Muscle of leg (tissue), 16 donors: ENCODE measurements at places on chromosomes 16 and 17.
A peak's percentile ranks its signal among the peaks of the same experiment; 100 is the strongest.

- no peak for DNase-seq
These were observed 18.2 kb upstream of the KRT20 start for GRCh38 chr17:40903129-40903847.

DNA sequence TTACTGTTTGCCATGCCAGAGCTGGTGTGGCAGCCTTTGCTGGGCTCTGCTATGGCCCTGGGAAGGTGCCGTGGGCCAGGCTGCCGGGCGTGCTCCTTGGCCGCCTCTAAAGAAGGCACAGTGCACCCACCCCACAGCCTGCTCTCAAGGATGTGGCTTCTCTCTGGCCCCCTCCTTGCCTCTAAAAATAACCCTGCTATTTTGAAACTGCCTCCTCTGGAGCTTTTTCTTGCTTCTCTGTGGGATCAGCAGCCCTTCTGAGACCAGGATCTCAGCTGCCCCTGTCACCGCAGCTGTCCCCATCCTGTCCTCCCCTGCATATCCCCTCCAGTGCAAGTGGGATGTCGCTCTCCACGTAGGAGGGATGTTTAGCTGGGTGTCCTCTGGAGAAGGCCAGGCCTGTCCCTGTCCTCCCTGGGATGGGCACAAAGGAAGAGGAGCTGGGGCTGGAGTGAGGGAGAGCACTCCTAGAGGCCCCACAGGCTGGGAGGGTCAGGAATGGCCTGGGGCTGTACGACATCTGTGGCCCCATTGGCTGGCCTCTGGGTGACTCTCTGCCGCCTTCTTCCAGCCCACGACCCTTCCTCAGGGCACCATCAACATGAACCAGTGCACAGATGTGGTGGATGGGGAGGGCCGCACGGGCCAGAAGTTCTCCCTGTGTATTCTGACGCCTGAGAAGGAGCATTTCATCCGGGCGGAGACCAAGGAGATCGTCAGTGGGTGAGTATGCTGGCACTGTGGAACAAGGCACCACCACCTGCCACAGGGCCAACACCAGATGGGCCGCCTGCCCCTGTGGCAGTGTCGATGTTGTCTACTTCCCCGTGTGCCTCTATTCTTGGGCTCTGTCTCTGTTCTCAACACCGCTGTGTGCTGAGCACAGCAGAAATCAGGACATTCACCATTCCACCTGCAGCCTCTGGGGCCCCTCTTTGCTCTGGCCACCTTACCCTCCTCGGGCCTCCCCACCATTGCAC lies 79.7 kb downstream of the PLD6 start:
- no peak for DNase-seq

GRCh38 chr17:43741636-43742035 lies 17.0 kb downstream of the SOST start:
- no peak for DNase-seq

GRCh38 chr16:3793161-3793576 lies 75.8 kb upstream of the TRAP1 start:
- peak; percentile 25 for DNase-seq

GRCh38 chr16:26970292-26970691 lies 96.4 kb upstream of the C16orf82 start:
- DNase-seq = no peak

GRCh38 chr17:50043290-50044148 lies 12.4 kb upstream of the ITGA3 start:
- peak; percentile 46 for DNase-seq

DNA sequence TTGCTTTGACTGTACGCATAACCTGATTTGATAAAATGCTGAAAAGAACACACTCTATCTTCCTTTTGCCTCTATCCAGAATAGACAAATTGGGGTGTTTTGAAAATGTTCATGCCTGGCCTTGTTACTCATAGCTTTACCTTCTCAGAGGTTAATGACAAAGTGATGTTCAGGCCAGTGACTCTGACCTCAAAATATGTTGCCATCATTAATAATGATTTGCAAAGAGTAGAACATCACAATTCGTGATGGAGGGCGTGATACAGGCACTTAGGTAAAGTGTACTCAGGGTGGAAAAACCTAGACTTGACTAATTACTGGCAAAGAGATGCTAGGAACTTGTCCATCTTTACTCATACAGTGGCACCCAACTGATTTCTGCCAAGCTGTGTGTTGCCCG lies 656.6 kb upstream of the SOX9 start:
- DNase-seq = no peak

DNA sequence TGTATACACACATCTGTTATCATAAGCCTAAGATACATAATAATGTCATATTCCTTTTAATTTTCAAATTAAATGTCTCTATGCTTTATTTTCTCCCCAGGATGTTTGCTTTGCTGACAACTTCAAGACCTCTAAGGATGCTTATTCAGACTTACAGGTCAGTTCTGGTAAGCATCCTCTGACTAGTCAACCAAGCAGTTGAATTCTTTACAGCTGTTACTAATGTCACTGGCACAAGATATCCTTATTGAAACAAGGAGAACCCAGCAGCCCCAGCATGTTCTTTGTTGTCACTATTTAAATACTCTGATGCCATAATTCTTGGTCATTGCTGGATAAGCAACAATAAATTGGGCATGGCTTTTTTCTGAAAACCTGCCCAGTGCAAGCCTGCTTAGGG lies 232.3 kb upstream of the PMFBP1 start:
- DNase-seq = no peak

DNA sequence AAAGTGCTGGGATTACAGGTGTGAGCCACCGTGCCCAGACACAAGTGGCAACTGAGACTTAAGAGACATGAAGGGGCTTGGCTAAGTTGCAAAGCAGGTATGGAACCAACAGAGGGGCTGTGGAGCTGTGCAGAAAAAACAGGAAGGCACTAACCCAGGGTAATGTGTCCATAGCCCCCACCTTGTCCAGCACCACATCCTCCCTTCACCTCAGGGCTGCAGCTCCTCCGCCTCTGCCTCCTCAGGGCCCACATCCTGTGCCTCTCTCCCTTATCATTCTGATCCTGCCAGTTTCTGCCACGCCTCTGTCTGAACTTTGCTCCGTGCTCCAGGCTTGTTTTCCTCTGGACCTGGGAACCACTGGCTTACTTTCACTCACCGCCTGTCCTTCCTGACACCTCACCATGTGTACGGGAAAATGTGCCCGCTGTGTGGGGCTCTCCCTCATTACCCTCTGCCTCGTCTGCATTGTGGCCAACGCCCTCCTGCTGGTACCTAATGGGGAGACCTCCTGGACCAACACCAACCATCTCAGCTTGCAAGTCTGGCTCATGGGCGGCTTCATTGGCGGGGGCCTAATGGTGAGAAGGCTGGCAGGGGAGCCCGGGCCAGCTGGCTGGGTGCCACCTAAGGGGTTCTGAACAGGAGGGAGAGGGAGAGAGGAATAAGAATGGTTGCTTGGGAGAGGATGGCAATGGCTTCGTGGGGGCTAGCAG lies at the start of gene TM4SF5:
Gene TM4SF5, plus strand, starts transcription at position 368 of the 716 bp plus-strand sequence. Its CDS starts 37 bp downstream, at position 405.
- DNase-seq = no peak

GRCh38 chr16:15650698-15651171 lies 690 bp downstream of the NDE1 start:
- DNase-seq = peak; percentile 56

DNA sequence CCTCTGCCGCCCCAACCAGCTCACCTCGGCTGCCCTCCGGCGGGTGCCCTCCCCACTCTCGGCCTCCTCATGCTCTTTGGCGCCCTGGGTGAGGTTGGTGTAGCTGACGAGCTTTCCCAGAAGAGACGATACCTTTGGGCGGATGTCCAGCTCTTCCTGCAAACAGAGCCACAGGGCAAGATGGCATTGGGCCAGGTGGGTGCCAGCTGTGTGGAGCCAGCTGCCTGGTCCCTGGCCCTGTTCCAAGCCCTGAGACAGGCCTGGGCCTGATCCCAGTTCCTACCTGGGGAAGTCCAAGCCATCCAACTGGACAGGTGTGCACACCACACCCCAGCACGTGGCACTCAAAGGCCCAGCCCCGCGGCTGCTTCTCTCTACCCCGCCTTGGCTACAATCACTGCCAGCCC lies 6.9 kb downstream of the SLC12A4 start:
- no peak for DNase-seq

GRCh38 chr16:58495521-58496331 lies 4.2 kb upstream of the NDRG4 start:
- DNase-seq = peak; percentile 54

DNA sequence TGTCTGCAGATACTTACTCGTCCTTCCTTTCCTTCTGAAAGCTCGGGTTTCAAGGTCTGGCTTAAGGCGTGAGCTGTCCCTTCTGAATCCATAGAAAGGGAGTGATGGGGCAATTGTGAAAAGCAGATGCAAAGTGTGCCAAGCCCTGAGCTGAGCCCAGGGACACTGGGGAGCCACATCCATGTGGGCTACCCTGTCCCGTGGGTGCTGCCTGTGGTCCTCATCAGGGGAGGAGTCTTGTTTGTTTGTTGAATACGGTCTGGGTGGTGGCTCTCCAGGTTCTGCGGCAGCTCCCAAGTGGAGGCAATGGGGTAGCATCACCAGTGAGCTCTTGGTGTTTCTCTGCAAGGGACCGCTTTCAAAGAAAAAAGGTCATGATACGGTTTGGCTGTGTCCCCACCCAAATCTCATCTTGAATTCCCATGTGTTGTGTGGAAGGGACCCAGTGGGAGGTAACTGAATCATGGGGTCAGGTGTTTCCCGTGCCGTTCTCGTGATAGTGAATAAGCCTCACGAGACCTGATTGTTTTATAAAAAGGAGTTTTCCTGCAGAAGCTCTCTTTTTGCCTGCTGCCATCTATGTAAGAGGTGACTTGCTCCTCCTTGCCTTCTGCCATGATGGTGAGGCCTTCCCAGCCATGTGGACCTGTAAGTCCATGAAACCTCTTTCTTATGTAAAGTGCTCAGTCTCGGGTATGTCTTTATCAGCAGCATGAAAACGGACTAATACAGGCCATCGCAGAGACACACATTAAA lies 1.0 kb upstream of the ALG1 start:
- DNase-seq = no peak

DNA sequence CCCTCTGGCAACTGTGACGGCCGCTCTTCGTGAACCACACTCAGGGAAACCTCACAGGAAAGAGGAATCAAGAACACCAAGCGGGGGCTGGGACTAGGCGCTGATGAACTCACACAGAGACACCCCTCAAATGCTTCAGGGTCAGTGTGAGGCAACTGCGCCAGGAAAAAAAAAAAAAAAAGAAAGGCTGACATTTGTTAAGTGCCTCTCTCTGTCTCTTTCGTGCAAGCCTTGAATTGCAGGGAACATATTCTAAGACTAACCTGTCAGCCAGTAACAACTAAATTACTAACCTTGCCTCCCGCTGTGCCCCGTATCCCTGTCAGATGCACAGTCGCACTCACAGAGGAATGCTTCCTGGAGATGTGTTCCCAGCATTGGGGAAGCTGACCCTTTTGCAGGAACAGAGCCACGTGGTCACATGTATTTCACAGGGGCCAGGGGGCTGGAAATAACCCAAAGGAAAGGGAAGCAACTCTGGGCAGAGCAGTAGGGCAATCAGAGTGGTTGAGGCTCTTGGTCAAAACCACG lies 247.8 kb downstream of the XYLT1 start:
- DNase-seq = peak; percentile 48

DNA sequence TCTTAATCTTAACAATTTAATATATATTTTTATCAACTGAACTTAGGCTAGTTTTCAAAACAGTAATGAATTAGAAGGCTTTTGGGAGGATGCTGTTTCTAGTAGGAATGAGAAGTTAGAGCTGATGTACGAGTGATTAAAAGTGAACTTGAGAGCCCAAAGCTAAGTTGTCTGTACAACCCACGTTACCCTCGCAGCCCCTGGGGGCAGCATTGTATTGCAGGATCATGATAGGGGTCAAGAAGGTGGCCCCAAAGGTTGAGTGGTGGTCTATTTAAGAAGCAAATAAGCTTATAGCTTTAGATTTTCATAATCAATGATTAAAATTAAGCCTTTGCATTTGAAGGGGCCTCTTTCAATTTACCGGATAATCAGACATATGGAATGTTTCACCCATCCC lies 33.7 kb upstream of the ALDH3A2 start:
- no peak for DNase-seq

DNA sequence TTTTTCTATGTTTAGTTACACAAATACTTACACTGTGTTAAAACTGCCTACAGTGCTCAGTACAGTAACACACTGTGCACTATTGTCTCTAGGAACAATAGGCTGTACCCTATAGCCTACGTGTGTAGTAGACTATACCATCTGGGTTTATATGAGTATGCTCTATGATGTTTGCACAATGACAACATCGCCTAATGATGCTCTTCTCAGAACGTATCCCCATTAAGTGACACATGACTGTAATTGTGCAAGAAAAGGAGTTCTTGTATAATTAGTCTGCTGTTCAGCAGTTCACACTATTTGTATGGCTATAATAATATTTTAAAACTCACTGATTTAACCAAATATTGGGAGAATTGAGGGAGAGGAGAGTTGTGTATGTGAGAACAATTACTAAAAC lies 173.7 kb downstream of the TRIM37 start:
- DNase-seq = no peak

- DNase-seq = no peak
These were observed 997.6 kb upstream of the RBFOX1 start for GRCh38 chr16:6335072-6335471.

DNA sequence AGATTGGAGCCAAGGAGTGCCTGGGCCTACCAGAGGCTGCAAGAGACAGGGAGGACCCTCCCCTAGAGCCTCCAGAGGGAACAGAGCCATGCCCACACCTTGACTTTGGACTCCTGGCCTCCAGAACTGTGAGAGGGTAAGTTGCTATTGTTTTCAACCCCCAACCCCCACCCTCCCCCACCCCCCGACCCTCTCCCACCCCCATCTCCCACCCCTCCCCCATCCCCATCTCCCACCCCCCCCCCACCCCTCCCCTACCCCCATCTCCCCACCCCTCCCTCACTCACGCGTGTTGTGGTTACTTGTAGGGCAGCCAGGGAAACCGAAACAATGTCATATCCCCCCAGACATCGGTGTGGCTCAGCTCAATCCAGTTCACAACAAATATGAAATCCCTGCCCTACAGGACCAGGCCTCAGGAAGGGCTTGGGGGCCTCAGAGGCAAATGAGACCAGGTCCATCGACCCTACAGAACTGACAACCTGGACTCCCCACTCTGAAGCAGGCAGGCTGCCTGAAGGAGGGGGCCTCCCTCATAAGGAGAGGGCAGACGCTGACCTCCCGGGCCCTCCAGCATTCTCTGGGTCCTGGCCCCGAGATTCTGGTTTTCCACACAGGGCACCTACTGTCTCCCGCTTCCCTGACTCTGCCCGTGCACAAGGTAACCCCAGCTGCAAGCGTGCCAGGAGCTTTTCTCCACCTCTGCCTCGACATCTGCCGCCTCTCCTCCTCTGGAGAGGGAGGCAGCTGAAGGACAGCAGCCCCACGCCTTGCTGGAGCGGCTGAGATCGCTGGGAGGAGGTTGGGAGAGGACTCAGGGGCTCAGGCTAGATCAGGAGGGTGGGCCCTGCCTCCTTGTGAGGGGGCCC lies 3.0 kb upstream of the ZCCHC14 start:
- DNase-seq = no peak

- DNase-seq = no peak
These were observed 5.7 kb upstream of the C1QTNF8 start for GRCh38 chr16:1101573-1102332.
